ENCODE measurements at places on chromosomes 4 and X.

GRCh38 chrX:136130931-136131833, 16.2 kb upstream of the FHL1 start:
- no peak for DNase-seq

- DNase-seq: peak; percentile 6
Measured at GRCh38 chrX:19824603-19825002, 62.8 kb downstream of the SH3KBP1 start.

- no peak for DNase-seq
Measured at GRCh38 chrX:38578167-38578566, 16.8 kb downstream of the TSPAN7 start.

- DNase-seq: no peak
Measured at GRCh38 chr4:161356351-161356750, 807.4 kb downstream of the FSTL5 start.

- DNase-seq: no peak
Measured at GRCh38 chrX:149021159-149021558, 483.9 kb downstream of the IDS start.

DNA sequence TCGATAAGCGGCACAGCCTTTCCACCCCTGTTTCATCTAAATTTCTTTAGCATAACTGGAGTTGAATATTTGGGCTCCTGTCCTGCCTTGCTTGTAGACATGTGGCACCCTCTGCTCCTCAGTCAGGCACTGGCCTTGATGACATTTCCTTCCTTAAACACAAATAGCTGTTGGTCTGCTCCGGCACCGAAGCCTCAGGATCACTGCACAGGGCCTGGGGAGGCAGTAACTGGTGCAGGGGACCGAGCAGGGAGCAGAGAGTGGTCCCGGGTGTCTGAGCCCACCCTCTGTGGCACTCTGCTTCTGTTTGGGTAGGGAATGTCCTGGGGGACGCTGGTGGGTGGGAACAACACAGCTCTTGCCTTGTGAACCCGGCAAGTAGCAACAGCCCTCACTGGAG, 13.6 kb downstream of the RGS12 start:
- no peak for DNase-seq

DNA sequence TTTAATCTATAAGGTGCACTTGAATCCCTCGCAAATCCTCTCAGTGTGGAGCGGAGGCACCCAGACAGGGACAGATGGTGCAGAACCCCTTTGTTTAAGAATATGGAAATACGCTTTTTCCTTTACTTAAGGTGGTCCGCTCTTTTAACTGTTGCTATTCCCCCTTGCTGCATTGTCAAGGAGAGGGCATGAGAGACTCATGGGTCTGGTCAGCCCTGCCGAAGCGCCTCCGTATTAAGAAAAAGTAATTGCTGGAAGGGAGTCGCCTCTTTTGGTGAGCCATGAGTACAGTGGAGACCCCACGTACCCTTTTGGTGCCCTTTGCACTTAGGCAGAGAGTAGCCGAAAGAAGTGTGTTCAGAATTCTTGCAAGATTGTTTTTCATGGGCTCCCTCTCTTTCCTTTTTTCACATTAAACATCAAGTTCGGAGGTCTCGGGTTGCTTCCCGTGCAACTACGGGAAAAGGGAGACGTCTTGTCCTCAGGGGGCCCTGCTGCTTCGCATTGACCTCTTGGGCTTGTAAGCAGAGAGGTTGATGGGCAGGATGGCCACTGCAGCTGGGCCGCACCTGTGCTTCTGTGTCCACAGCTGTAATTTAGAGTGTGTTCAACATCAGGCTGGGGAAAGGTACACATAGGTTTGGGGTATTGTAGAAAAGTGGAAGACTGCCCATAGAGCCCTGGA, 109.6 kb downstream of the SPRY1 start:
- no peak for DNase-seq
